ENCODE measurements at places on chromosomes 16 and 17.

- DNase-seq = no peak
These were observed 38.3 kb downstream of the HLF start for GRCh38 chr17:55303008-55303493.

DNA sequence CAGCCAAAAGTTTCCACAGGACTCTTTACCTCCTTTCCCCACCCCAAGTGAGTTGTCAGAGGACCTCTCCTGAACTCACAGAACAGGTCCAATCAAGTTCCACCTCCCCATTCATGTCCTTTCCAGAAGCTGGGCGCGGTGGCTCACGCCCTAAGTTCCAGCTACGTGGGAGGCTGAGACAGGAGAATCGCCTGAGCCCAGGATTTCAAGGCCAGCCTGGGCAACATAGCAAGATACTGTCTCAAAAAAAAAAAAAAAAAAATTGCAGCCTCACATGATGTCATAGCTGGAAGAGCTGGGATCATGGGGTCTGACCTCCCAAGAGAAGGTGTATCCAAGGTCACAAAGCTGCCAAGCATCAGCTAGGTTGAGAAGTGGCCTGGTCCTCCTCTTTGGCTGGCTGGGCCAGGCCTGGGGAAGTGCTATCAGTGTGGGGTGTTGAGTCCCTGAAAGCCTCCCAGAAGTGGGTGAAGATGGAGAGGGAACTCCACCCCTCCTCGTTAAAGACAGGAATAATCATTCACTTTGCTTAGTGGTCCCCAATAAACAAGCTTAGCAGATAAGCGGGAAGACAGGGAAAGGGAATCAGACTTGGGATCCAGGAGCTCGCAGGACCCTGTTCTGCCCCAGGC is 5.5 kb upstream of the MNT start:
- no peak for DNase-seq

- peak; percentile 13 for DNase-seq
These were observed 3.1 kb downstream of the RAB11FIP4 start for GRCh38 chr17:31394544-31394943.

DNA sequence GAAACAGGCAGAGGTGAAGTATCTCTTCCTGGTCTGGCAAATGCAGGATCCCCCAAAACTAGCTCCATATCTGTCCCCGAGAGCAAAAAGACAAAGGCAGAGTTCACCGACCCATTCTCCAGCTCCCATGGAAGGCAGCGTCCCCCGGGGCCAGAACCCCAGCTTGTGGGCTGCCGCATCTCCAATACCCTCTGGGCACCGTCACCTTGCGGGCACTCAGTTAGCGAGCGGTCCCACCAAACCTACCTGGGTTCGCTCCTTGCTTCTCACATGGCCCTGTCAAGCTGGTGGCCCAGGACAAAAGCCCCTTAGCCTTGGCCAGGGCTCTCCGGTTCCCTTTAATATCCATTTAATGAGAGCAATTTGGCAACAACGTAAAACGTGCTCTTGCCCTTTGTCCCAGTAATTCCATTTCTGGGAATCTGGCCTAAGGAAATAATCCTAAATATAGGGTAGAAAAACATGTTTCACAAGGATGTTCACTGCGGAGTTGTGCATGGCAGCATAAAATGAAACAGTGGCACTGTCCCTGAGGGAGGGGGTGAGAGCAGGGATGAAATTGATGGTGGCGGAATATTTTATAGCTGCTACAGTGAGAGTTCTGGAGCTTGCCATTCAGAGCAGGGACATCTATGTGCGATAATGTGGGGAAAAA is 157.1 kb downstream of the CMIP start:
- DNase-seq = no peak

GRCh38 chr17:80523956-80524712 is 20.5 kb upstream of the RPTOR start:
- no peak for DNase-seq

- no peak for DNase-seq
These were observed 16.1 kb upstream of the SPATA32 start for GRCh38 chr17:45277992-45278391.

DNA sequence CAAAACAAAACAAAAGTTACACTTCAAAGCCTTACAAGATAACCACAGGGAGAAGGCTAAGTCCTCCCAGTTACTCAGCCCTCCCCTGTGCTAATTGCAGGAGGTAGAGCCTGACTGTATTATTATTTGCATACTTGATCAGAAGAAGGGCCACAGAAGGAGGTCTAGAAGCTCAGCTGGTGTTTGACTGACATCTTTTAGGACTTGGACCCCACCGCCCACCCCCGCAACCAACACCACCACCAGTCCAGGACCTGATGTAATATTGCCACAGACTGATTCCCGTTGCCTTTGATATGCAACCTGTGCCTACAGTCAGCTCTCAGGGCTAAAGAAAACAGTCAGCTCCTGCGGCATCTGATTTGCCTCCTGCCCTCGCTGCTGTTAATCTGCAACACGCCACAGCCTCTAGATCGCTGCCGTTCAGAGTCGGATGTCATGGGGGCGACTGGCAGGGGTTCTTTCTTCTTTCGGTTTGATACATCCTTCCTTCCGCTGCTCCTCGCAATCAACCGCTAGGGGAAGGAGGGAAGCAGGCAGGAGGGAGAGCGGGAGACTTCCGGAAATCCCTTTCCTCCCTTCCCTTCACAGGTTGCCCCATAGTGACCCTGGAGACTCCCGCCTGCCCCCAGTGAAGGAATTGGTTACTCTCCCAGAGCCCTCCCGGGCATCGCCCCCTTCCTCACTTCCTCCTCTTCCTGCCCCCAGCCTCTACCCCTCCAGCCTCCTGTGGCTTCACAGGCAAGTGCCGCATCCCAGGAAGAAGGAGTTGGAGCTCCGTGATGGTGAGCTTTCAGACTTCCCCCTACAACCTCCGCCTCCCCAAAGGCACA is 90.5 kb upstream of the SOX9 start:
- DNase-seq = no peak

DNA sequence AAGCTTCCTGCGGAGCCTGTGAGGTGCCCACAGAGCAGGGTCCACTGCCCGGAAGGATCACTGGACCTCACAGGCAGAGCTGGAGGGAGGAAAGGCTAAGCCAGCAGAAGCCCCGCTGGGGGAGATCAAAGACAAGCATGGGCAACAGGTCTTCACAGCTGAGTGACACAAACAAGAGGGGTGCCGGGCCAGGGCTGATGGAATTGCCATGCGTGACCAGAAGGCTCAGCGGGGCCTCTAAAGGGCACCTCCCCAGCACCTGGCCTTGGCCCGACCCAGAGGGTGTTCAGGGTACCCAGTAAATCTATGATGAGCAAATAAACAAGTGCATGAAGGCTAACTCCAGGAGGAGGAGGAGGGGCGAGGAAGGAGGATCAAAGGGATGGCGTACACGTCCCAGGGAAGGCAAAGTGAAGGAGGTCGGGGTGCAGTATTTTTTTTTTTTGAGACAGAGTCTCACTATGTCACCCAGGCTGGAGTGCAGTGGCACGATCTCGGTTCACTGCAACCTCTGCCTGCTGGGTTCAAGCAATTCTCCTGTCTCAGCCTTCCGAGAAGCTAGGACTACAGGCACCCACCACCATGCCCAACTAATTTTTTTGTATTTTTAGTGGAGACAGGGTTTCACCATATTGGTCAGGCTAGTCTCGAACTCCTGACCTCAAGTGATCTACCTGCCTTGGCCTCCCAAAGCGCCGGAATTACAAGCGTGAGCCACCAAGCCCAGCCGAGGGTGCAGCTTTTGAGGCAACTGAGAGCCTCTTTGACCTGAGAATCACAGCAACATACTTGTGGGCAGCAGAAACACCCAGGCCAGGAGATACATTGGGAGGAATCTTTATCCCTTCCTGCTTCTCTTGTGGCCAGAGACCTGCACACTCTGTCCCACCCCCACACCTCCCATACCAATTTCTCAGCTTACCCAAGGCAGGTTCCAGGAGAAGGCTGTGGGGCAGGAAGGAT is 16.1 kb upstream of the EXOC7 start:
- DNase-seq = no peak

GRCh38 chr16:8686031-8686621 is 11.7 kb downstream of the ABAT start:
- DNase-seq = no peak

DNA sequence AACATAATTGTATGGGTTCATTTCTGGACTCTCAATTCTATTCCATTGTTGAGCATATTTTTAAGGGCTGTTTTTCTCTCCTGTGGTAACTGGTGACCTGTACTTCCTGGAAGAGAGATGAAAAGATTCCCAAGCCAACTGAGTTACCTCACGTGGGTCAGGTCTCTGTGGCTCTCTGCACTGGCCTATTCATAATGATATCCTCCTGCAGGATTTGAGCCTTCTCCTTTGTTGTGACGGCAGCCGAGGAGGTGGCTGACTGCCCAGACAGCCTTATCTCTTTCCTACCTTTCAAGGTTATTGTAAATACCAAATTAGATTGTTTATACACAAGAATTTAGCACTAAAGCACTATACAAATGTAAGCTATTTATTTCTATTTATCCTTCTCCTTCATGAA is 2.7 kb upstream of the ACE start:
- no peak for DNase-seq

DNA sequence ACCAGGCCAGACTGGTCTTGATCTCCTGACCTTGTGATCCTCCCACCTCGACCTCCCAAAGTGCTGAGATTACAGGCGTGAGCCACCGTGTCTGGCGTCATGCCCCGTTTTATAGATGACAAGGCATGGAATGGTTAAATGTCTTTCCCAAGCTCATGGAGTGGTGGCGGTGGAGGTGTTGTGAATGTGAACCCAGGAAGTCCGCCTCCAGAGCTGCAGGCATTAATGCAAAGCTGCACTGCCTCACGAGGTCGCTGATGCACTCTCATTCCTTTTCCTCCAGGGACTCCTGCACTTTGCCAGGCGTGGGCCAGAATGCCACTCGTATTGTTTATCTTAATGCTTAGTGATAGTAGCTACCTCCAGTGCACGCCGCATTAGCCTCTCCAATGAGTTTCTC is 149.6 kb downstream of the WWOX start:
- DNase-seq = no peak

GRCh38 chr16:11428623-11428953 is 83.3 kb downstream of the RMI2 start:
- no peak for DNase-seq

DNA sequence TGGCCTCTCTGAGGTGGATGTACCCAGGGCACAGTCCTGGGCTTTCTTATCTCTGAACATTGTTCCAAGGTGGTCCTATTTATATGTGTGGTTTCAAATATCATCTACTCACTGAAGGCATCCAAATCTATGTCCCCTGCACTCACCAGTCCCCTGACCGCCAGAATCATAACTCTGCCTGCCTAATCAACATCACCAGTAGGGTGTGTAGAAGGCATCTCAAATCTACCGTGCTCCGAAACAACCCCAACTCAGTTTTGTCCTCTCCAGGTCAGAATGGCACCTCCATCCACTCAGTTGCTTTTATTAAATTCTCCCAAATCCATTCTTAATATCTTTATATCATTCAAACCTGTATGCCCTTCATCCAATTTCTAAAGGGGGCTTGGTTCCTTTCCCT is 536.3 kb downstream of the GRIN2A start:
- DNase-seq = no peak

GRCh38 chr16:51880776-51881175 is 666.2 kb downstream of the TOX3 start:
- DNase-seq = peak; percentile 39

DNA sequence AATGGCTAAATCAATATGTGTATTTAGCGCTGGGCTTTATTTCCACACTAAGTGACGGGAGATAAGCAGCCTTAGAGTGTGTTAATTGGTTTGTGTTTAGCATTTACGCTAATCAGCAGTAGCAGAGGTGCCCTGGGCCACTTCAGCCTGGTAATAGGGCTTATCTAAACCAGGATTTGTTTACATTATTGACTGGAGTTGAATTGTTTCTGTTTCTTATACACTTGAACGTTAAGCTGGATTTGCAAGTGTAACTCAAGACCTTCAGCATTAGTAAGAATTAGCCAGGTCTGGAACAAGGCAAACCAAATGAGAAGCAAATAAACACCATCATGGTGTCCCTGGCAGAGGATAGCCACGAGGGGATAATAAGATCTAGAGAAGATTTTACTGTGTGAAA is 313.6 kb downstream of the HS3ST4 start:
- DNase-seq = no peak

- DNase-seq = no peak
These were observed 228.1 kb downstream of the BCAS3 start for GRCh38 chr17:60905709-60906108.

- no peak for DNase-seq
These were observed 193.5 kb downstream of the WWOX start for GRCh38 chr16:78292844-78293380.

- no peak for DNase-seq
These were observed 2.2 kb downstream of the NT5M start for GRCh38 chr17:17305281-17305801.

DNA sequence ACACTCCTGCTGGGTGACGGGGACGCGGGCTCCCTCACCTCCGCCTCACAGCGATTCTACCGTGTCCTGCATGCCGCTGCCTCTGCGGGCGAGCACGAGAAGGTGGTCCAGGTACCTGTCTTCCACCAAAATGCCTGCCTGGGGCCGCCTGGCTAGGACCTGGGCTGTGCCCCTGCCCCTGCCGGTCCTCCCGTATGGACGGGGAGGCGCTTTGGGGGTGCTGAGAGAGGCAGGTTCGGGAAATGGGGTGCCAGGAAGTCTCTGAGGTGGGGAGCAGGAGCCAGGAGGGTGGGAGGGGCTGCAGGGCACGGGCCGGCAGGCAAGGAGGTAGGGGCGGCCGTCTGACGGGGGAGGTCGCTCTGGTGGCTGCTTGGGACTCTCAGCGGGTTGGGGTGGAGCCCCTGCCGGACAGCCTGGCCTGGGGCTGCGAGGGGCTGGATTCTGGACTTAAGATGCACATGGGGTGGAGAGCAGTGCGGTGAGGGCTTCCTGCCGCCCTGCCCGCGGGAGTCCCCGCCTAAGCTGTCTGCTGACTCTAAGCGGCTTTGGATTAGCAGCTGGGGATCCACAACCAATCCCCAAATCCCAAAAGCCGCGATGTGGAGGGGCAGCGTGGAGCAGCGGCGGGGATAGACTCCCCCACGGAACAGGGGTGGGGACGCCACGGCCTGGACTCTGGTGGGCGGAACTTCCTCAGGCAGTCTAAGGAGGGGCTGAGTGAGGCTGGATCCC is 5.8 kb downstream of the CHTF18 start:
- no peak for DNase-seq

DNA sequence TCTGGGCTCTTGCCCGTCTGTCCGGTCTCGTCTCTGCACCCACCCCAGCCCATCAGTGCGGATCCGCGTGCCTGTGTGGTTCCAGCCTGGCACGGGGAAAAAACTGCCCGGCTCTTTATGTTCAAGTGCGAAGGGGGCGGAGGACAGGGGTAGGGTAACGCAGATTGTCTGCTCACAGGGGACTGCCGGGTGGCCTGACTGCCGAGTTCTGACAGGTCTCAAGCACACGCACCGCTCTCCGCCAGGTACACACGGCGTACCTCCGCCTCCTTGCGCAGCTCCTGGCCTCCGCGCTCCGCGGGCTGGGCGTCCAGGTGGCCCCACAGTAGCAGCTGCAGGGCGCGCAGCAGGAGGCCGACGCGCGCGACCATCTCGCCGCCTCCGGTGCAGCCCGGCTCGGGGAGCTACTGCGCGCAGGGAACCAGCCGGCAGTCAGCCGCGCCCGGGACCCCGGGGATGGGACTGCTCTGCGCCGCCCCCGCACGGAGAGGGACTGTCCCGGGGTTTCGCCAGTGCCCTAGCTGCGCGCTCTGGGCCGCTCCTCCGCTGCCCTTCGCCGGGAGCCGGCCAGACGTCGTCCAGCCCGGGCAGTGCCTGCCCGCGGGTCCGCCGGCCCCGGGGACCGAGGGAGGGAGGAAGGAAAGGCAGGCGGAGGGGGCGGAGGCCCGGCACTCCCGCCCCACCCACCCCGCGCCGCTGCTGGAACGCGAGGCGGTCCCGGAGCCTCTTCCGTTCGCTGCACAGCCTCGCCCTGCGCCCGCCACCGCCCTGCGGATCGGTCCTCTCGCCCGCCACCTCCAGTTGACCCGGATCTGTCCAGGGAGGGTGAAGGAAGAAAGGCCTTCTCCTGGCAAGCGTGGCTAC is at the start of gene MMP28:
Gene MMP28, minus strand, starts transcription at position 635 of the 864 bp plus-strand sequence. Its CDS starts 264 bp downstream, at position 371.
- DNase-seq = no peak

Measured in AG09309 (cell line).